Cerebellar cortex (tissue), 1 donor: ENCODE measurements at places on chromosomes 5 and 9.

GRCh38 chr9:69768101-69768500 is 8.3 kb upstream of the PTAR1 start:
- DNase-seq = no peak

GRCh38 chr9:34089311-34089710 is 37.2 kb downstream of the DCAF12 start:
- no peak for DNase-seq

DNA sequence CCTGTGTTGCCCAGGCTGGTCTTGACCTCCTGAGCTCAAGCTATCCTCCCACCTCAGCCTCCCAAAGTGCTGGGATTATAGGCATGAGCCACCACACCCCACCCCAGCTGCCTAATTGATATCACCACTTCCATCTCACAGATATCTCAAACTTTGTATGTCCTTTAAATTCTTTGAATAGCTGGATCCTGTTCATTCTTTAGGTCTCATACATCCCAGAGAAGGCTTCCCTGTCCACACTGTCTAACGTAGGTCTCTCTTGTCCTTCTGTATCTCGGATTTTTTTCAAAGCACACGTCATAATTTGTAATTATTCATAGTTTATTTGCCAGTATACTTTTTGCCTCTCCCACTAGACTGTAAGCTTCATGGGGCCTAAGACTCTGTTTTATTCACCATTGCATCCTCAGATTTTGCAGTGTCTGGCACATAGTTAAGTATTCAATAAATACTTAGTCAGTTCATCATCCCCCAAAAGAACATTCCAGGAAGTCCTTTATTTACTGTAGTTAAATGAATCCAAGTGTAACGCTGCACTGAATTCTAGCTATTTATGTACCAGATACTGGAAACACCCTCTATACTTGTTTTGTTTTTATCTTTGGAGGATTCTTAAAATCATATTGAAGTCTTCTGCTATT is 10.5 kb downstream of the ARSK start:
- no peak for DNase-seq

- DNase-seq = no peak
These were observed 100.8 kb upstream of the PPP1R26 start for GRCh38 chr9:135378751-135379150.

GRCh38 chr5:174436750-174437149 is 287.6 kb upstream of the MSX2 start:
- DNase-seq = no peak

DNA sequence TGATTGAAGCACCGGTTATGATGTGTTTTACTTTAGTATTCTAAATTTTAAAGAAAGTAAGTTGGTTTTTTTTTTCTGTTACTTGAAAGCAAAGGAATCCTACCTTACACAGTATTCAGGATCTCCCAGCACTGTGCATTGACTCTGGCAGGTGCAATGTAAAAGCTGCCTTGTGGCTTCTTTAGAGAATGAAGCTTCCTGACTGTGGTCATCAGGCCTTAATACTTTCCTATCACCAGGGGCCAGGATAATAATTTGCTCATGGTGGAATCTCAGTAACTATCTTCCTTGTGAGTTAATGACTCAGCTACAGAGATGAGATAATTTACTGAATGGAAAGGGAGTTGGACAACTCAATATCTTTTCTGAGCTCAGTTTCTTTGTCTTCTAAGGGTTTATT is 435.5 kb upstream of the ZNF608 start:
- no peak for DNase-seq

DNA sequence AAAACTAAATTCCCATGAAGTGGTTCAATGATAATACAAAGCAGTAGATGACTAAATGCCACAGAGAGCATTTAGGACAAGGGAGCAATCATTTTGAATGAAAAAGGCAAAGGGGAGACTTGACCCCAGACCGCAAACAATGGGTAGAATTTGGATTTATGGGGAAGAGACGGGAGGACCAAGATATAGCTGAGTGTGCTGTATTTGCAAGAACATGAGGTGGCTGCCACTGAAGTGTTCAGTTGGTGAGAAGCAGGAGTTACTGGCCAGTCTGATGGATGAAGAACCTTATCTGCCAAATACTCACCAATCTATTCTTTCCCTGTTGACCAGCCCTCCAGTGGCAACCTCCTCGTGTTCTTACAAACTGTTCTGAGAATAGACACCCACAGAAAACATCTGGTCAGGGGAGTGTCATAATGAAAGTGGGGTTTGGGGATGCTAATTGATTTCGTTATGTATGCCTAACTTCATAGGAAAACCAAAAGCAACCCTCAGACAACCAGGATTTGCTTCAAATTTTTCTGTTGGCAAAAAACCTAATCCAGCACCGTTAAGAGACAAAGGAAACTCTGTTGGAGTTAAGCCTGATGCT is 19.8 kb downstream of the TDRD7 start:
- DNase-seq = no peak

- DNase-seq = no peak
These were observed 36.3 kb upstream of the HAND1 start for GRCh38 chr5:154514331-154514730.

- DNase-seq = no peak
These were observed 24.5 kb downstream of the PCSK5 start for GRCh38 chr9:75914883-75915452.

DNA sequence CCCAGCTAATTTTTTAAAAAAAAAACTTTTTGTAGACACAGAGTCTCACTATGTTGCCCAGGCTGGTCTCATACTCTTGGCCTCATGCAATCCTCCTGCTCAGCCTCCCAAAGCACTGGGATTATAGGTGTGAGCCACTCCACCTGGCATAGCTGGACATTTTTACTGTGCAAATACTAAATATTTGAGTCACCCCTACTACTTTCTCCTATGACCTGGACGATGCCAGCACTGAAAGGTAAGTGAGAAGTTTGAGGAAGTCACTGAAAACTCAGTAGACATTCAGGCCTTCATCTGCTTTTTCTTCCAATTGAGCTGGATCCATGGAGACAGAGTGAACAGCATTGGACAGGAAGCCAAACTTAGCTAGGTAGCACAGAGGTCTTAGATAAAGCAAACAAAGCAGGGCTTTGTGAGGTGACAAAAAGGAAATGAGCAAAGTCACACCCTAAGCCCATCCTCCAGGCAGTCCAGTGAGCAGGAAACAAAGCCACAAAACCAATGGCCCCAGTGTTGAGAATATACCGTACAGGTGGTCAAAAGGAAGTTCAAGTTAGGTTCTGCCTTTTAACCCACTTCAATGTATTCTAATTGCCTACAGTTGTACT is 192.6 kb upstream of the RASA1 start:
- no peak for DNase-seq

- peak; percentile 25 for DNase-seq
These were observed 599 bp downstream of the KIAA1191 start for GRCh38 chr5:176360894-176361436.

GRCh38 chr5:999724-1000123 is 8.9 kb upstream of the NKD2 start:
- DNase-seq = no peak

- peak; percentile 70 for DNase-seq
These were observed 261.8 kb downstream of the ARHGAP26 start for GRCh38 chr5:143031781-143032580.

GRCh38 chr9:99505936-99506335 is 283.9 kb downstream of the SEC61B start:
- DNase-seq = no peak

DNA sequence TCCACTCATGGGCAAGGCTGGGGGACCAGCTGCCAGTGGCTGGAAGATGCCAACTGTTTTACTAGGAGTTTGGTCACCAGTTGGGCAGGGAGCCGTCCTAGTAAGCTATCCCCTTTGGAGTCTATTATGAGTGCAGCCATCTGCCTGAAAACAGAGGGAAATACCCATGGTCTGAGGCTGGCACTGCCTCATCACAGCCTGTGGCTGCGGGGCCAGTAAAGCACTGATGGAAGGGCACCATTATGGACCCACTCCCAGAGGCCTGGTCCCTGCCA is 187.2 kb upstream of the PANK3 start:
- DNase-seq = peak; percentile 84

GRCh38 chr9:34334916-34335315 is 5.5 kb downstream of the NUDT2 start:
- DNase-seq = no peak
